CD4-positive, alpha-beta T cell (primary cell): ENCODE measurements at places on chromosomes 7 and 10.
A peak's percentile ranks its signal among the peaks of the same experiment; 100 is the strongest.

DNA sequence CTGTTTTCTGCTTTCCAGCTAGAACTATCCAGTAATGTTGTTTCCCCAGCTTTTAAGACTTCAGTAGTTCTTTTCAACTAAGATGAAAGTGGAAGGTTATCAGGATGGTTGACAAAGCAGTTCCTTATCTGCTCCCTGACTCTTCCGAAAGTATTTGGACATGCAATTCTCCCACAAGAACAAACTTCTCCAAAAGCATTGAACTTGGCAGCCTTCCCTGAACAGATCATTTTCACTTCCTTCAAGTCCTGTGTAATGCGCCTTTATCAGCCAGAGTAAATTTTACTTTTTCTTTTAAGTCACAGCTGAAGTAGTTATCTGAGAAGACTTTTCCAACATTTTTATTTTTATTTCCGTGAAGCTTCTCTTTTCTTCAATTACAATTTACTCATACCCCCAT lies 39.7 kb downstream of the CDC14C start:
- H3K4me1 ChIP-seq = no peaks in the 10 kb centered on the region
- no peaks in the 10 kb centered on the region for H3K27me3 ChIP-seq
- no peak for DNase-seq
- no peaks in the 10 kb centered on the region for H3K36me3 ChIP-seq
- H3K27ac ChIP-seq = no peak overlapping the region

GRCh38 chr10:63573068-63573697 lies 52.0 kb downstream of the REEP3 start:
- no peaks in the 10 kb centered on the region for H3K4me1 ChIP-seq
- no peaks in the 10 kb centered on the region for H3K27me3 ChIP-seq
- no peak overlapping the region for H3K4me3 ChIP-seq
- H3K27ac ChIP-seq = no peak overlapping the region
- DNase-seq = no peak
- H3K36me3 ChIP-seq = peaks cover 7% of the 10 kb centered on the region

DNA sequence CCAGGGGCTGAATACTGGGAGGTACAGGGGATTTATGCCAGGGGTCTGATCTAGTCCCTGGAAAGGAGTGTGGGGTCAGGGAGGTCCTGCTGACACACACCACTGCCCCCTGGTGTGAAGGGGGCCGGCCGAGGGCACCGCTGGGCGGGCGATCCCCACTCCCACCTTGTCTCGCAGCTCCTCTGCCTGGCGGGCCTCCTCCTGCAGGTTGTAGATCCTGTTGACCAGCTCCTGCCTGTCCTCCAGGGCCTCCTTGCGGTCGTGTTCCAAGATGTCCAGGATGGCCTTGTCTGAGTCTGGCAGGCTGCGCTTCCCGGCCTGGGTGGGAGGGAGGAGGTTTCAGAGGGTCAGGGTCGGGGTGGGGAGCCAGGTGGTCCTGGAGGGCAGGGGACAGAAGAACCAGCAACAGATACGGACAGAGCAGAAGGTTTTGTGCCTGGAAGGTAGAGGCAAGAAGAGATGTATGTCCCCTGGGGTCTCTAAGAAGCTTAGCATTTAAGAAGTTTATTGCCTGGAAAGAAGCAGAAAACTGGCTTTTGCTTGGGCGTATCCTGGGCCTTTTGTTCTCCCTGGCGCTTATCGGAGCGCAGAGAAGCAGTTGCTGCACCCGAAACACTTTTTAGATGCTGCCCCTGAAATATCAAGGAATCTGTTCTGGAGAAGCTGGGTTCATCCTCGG lies 94.5 kb upstream of the GNA12 start:
- no peak overlapping the region for H3K4me3 ChIP-seq
- H3K27me3 ChIP-seq = no peaks in the 10 kb centered on the region
- no peak for DNase-seq
- H3K4me1 ChIP-seq = no peaks in the 10 kb centered on the region
- H3K27ac ChIP-seq = no peak overlapping the region

DNA sequence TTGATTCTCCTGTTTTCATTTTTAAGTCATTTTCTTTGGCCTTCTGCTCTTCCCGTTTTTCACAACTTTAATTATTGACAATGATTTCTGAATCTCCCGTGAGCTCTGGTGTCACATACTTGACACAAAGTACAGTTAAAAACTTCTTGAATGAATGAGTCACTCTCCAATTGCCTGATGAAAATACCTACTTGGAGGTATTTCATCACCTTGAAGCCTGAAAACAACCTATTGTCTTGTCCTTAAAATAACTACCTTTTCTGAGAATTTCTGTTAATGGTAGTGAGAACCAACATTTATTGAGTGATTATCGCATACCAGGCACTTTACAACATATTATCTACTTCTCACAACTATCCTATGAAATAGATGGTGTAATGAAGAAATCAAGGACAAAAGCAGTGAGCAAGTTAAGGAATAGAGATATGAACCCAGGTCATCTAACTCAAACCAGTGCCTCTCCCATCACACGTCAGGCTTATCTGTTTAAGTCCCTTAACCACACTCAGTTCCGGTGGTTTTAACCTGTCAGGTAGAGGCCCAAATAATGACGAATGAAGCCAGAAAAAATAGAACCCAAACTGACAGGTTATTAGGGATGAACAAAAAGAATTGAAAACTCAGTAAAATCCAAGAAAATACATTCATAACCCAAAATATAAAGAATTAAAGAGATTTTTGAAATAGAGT lies 11.6 kb downstream of the BET1 start:
- peaks cover 23% of the 10 kb centered on the region for H3K36me3 ChIP-seq
- no peak for DNase-seq
- no peaks in the 10 kb centered on the region for H3K27me3 ChIP-seq
- no peak overlapping the region for H3K4me3 ChIP-seq

DNA sequence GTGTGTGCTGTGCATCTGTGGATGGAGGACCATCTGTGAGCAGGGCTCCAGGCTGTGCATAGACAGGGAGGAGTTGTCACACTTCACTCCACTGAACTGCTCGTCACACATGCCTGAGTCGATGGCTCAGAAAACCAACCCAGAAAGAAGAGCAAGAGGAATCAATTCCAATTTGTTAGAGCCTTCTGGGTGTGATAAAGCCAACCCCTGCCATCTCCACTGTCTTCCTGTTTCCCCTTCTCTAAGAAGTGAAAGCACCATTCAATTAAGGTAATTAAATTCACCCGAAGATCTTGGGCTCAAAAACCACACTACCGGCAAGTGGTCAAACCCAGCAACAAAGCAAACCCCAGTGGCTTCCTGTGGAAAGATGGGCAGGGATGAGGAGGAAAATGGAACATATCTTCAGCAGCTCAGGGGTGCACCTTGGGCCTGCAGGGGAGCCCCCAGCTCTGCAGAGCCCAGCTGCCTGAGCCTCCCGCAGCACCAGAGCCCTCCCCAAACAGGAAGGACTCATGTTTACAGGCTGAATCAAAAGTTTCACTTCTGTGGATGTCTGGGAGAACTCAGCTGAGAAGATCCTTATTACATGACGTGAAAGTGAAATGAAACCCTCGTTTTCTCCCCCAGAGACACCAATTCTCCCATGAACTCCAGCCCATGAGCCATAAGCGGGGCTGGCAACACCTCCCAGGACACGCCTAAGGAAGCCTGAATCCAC lies 10.9 kb downstream of the C10orf71 start:
- peak overlapping the region; percentile 4 for H3K4me3 ChIP-seq
- H3K27ac ChIP-seq = no peak overlapping the region
- peak; percentile 41 for DNase-seq
